Colonic mucosa (tissue), 4 donors: ENCODE measurements at places on chromosomes 16 and 17. TPM values are rescaled to one million over a fixed set of nuclear protein-coding genes. Genes with fewer than 3 reads are reported as not detected.
A peak's percentile ranks its signal among the peaks of the same experiment; 100 is the strongest.

Gene ENPP7
- total RNA-seq: not detected

Gene FAM20A
- 4.1 TPM for total RNA-seq

Gene CRYBA1
- total RNA-seq: not detected

Gene USP7
- 176 TPM for total RNA-seq

Gene EME1
- total RNA-seq: 1.8 TPM

Gene CSH2
- not detected for total RNA-seq

DNA sequence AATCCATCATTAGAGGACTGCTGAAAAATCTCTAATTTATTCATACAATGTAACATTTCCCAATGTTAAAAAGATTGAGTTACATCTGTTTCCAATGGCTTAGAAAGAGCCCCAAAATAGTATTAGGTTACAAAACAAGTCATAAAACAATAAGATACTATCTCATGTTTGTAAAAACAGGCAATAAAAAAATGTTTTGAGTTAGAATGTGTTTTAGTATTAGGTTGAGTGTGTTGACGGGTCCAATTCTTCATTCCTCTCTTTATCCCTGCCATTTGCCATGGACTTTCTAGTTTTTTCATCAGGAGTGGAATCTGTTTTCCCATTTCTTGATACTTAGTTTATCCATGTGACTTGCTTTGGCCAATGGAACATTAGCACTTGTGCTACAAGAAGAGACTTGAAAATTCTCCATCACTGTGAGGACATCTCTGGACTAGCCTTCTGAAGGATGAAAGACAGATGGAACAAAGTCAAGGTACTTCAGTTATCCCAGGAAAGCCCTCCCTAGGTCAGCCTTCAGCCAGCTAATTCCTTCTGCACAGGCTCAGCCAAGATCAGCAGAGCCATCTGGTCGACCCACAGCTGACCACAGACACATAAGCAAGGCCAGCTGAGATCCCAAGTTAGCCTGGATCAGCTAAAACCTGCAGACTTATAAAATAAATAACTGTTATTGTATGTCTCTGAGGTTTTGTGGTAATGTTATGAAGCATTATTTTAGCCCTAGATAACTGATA lies 83.3 kb downstream of the HS3ST3A1 start:
- no peak overlapping the region for H3K4me3 ChIP-seq
- no peak for DNase-seq
- no peaks in the 10 kb centered on the region for H3K27me3 ChIP-seq
- H3K36me3 ChIP-seq: no peaks in the 10 kb centered on the region
- H3K4me1 ChIP-seq: no peaks in the 10 kb centered on the region
- H3K27ac ChIP-seq: no peak overlapping the region

DNA sequence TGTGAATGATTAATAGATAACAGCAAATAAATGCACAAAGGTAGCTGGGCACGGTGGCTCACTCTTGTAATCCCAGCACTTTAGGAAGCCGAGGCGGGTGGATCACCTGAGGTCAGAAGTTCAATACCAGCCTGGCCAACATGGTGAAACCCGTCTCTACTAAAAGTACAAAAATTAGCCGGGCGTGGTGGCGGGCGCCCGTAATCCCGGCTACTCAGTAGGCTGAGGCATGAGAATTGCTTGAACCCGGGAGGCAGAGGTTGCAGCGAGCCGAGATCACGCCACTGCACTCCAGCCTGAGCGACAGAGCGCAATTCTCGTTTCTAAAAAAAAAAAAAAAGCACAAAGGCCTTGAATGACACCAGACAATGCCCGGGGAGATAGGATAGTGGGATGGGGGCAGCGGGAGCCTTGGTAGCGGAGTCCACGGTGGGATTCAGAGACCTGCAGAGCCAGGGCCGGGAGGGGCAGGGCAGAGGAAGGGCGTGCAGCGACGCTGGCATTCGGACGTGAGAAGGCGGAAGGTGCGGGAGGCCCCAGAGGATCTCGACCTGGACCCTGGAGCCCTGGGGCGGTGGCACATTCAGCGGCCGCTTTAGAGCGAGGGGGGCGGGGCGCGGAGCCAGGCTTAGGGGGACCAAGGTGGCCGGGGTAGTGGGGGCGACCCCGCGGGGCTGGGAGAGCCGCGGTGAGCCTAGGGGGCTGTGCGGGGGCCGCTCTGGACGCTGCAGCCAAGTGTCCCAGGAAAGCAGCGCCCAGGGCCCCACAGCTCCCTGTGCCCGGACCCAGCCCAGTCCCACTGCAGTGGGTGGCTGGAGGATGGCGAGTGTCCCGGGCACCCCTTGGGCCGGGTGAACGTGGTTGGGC lies 999 bp upstream of the FLYWCH2 start:
- H3K4me3 ChIP-seq: peak overlapping the region; percentile 78
- DNase-seq: peak; percentile 72
- peak overlapping the region; percentile 93 for H3K27ac ChIP-seq
- H3K36me3 ChIP-seq: no peaks in the 10 kb centered on the region

GRCh38 chr16:30040221-30040620 lies 9.2 kb upstream of the TLCD3B start:
- H3K36me3 ChIP-seq: no peaks in the 10 kb centered on the region
- H3K27me3 ChIP-seq: no peaks in the 10 kb centered on the region
- no peak overlapping the region for H3K27ac ChIP-seq
- no peak for DNase-seq

DNA sequence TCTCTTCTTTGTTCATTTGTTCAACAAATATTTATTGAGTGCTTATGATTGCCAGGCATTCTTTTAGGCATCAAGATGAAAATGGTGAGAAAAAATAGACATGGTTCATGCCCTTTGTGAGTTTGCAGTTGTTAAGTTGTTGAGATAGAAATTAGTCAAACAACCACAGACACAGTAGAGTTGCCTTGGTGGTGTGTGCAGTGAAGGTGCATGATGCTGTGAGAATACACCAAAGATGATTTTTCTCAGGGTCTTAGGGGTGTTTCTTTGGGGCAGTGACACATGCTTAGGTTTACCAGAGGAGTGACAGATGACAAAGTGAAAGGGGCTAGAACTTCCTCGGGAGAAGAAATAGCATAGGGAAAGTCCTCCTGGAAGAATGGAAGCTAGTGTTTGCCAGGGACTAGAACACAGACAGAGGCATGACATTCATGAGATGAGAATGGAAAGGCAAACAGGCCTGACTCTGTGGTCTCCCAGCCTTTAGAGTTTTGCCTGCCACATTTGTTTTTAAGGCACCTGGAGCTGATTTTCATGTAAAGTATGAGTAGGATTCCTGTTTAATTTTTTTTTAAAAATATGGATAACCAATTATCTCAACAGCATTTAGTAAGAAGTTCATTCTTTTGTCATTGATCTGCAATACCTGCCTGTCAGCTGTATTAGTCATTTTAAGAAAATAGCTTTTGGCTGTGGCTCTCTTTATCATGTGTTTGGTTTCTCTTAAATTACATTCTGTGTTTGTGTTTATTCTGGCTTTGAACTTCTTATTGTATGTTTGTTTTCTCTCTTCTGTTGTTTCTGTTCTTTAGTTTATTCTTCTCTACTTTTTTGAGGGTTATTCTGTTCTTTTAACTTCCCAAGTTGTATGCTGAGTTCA lies 36.6 kb downstream of the CYLD start:
- no peak overlapping the region for H3K27ac ChIP-seq
- H3K36me3 ChIP-seq: no peaks in the 10 kb centered on the region
- H3K27me3 ChIP-seq: no peaks in the 10 kb centered on the region
- no peak overlapping the region for H3K4me3 ChIP-seq
- DNase-seq: no peak

DNA sequence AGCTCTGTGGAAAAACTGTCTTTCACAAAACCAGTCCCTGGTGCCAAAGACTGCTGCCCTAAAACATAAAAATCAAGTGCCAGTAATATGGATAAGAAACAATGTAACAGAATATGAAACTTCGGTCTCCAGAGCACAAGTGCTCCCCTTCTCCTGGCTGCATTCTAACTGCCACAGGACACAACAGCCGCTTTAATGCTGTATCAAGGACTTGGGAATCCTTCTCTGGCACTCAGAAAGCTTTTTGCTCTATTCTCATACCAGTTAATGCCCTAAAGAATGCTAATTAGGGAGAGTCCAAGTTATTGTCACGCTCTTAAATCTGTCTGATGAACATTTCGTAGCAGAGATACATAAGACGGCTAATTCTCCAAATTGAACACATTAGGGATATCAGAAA lies 90.9 kb downstream of the PARN start:
- no peaks in the 10 kb centered on the region for H3K27me3 ChIP-seq
- H3K4me1 ChIP-seq: no peaks in the 10 kb centered on the region
- no peak overlapping the region for H3K27ac ChIP-seq
- no peak for DNase-seq
- H3K36me3 ChIP-seq: no peaks in the 10 kb centered on the region

- H3K36me3 ChIP-seq: no peaks in the 10 kb centered on the region
- H3K27ac ChIP-seq: no peak overlapping the region
- H3K4me3 ChIP-seq: no peak overlapping the region
- no peak for DNase-seq
Observed at GRCh38 chr16:64996641-64997040, 125.2 kb downstream of the CDH11 start.
